ENCODE measurements at places on chromosomes 4 and X.

GRCh38 chrX:15848576-15848975 lies 6.0 kb downstream of the AP1S2 start:
- DNase-seq = no peak

DNA sequence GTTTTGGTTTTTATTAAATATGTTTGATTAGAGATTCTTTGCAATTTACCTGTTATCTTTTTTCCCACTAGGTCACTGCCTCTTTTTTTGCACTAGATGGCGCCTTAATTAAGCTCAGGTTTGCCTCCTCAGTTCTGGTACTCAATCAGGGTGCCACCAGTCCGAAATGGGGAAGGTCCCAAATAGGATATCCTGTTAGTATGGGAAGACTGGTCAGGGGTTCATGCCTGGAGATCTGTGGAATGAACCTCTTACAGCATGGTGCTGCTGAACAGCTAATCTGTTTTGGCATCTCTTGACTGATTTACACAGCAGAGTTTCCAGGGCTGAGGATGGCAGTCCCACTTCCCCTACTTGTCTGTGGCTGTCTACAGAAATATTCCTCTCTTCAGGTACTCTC lies 24.2 kb upstream of the VSIG1 start:
- DNase-seq = no peak

DNA sequence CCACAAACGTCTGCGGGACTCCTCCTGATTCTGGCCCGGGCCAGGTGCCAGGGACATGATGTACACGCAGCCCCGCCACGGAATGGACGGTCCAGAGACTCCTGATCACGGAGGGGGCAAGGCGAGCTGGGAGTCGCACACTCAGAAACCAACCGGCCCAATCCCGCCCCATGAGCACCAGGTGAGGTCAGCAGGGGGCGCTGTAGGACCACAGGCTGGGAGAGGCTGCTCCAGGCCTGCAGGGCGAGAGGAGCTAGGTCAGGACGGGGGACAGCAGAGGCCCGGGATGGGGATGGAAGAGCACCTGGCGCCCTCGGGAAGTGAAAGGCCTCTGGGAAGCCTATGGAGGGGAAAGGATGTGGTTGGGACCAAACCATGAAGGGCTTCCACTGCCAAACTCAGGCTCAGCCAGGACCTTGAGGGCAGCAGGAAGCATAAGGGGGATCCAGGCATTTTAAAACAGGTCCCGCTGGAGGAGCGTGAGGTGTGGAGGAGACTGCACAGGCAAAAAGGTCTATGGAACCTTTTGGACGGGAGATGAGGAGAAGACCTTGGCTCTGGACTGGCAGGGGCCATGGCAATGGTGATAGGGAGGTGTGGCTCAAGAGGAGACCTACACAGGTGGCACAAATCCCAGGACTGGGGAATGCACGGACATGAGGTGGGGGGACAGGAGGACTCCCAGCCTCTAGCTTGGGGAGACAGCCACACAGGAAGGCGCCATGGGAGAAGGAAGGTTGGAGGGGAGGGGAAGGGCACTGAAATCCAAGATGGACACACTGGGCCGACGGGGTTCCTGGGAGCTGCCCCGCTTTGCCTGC lies 79.2 kb downstream of the MTMR1 start:
- peak; percentile 66 for DNase-seq

- no peak for DNase-seq
Measured at GRCh38 chr4:185803022-185803421, 9.0 kb downstream of the SORBS2 start.

- DNase-seq = peak; percentile 58
Measured at GRCh38 chr4:108166441-108167315, 2.1 kb downstream of the LEF1 start.

DNA sequence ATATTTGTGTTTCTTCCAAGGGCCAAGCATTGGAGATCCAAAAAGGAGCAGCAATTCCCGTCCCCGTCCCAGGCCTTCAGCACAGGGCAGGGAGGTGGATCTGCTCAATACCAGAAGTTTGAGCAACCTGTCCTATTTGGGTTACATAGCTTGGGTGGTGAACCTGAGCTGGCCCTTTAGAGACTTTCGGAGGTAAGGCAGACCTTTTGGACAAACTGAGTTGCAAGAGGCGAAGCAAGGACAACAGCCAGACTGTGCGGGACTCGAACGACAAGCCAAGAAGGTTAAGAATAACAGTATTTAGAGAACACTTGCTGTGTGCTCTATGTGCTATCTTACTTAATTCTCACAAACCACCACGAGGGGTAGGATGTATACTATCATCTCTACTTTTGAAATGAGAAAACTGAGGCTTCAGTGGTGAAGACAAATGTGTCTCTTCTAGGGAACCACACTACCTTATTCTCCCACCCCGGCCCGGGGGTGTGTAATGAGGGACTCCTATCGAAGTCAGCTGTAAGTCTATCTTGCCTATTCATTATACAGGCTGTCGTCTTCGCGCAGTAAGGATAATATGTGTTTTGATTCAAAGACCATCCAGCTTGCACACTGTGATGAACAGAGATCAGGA lies 1.3 kb downstream of the NOP14 start:
- DNase-seq = peak; percentile 52

DNA sequence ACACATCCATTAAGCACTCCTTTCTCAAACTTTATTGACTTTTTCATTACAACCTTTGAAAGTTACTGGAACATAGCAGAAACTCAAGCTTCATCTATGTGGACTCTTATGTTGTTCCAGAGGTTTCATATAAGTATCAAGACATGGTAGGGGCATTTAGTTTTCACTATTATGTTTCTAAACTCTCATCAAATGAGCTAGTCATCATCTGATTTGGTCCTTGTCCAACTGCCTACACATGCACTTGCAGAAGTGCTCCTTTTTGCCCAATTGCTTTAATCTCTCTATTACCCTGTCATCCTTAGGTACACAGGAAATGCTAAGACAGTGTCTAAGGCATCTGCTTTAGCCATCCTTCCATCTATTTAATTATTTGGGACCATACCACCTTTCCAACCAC lies 42.2 kb upstream of the EPGN start:
- no peak for DNase-seq

DNA sequence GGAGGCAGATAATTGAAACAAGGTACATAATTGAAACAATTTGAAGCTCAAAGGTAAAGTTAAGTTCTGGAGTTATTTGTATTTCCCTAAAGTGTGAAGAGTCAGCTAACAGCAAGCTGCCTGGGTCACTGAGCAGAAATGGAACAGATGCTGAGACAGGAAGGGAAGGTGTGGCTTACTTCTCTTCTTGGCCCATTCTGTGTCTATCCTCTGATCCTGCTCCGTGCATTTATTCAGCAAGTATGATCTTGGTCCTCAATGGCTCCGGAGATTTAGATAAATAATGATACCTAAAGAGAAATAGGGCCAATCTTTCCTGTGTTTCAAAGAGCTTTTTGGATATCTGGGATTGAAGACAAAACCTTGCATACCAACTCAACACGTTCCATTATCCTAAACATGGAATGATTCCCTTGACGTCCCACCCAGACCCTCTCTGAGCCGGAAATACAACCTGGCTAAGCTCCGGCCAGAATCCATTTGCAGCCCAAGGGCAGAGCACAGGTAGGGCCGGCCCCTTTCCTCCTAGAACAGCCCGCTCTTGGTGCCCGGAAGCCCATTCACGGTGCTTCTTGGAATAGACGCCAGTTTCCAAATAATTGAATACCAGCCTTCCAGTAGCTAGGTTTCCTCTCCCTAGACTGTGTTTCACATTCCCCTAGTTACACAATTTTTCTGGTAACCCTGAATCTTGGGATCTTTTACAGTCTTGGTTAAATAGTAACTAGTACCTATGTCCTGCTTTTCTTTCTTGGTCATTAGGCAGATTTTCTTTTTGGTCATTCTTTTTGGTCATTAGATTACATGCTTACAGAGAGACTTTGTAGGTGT lies 211.0 kb downstream of the NWD2 start:
- DNase-seq = no peak

- DNase-seq = no peak
Measured at GRCh38 chr4:85725721-85726170, 250.8 kb downstream of the ARHGAP24 start.

GRCh38 chrX:96722781-96723180 lies 38.1 kb downstream of the DIAPH2 start:
- no peak for DNase-seq

DNA sequence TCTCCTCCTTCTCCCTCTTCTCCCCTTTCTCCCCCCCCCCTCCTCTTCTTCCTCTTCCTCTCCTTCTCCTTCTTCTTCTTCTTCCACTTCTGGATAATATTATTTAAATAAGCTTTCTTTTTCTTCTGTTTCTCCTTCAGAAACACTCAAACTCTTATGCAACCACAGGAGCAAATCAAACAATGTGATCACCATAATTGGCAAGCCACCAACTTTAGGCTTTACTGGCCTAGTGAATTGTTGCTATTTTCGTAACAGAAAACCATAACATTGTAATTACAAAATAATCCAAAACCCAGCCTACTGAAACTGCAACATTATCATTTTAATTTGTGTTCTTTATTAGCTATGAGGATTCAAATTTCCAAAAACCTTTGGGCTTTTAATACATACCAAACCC lies 14.3 kb downstream of the DCAF8L1 start:
- DNase-seq = no peak

Data from activated CD4-positive, alpha-beta T cell treated with anti-CD3 and anti-CD28 coated beads for 24 hours (primary cell).